ENCODE measurements at places on chromosomes 11 and 22.

GRCh38 chr22:36928196-36928595, 14.8 kb downstream of the CSF2RB start:
- no peak for DNase-seq

DNA sequence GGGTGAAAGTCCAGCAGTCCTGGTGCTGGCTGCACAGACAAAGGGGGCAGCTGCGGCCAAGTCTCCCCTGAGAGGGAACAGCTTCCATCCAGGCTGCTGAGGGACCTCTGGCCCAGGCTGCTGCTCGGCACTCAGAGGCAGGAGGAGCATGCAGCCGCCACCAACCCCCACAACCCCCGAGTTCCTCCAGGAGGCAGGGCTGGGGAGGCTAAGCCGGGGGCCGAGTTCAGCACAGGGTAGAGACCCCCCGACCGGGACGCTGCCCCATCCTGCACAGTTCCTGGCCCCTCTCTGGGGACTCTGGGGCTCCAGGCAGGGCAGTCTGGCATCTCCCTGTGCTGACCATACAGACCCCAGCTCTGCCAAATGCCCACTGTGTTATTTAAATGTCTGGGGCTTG, 20.2 kb downstream of the IGSF9B start:
- DNase-seq = no peak

- no peak for DNase-seq
Observed at GRCh38 chr11:12149672-12150225, 39.4 kb downstream of the MICAL2 start.

DNA sequence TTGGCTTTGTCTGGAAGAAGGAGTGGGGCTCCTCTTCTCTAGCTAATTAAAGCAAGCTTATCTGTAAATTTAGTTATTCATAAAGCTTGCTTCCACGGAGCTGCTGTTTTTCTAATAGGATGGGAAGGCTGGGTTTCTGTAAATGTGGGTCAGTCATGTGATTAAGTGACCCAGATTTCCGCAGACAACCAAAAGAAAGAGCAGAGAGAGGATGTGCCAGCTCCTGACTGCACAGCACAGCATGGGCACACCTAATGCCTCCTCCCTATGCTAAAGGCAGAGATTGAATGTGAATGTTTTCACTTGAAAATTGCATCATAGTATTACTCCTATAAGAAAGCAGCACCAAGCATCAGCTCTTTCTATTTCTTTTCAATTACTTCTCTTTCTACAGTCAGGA, 160.2 kb downstream of the FAT3 start:
- no peak for DNase-seq

DNA sequence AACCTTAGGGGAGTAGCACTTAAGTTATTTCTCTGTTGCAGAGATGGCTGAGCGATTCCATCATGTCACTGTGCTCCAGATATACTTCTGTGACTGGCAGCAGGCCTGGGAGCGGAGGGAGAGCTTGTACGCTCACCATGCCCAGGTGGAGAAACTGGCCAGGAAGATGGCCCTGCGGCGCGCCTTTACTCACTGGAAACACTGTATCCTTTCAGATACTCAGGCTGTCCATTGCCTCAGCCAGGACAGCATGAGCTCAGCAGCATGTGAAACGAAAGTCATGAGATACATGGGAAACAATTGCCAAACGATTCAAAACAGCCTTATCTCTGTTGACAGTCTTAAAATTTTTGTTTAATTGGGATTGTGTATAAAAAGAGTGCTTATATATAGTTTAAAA, 78.9 kb downstream of the SFI1 start:
- DNase-seq = no peak

DNA sequence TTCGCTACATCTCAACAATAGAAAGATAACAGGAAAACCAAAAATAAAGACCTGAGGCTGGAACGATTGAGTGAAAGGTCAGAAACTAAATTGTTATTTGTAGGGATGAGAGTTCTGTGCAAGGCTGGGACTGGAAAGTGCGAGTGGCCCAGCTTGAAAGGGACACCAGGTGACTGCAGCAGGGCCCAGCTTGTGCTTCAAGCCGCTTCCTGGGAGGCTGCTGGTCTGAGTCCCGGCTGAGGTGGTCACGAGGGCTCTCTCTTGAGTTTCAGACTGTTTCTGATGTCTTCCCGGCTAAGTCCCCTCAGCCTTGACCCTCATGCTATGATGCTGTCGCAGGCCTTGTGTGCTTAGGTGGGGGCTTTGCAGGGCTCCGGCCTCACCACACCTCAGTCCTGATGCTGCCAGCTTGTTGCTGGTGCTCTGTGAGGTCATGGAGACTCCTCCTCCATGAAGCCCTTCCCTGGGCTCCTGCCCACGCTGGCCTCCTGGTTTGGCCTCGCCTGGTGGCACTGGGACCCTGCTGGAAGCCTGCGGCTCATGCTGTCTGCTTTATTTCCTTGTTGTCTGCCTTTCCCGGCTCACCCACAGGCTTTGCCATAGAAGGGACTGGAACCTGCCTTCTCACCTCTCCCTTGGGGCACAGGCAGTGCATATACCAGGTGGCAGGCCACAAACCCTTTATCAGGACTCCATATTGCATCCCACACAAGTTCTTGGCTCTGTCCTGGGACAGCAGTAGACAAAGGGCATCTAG, 4.0 kb downstream of the BANF1 start:
- DNase-seq = no peak

- DNase-seq = no peak
Observed at GRCh38 chr11:117514256-117514655, 186.6 kb downstream of the CEP164 start.

GRCh38 chr11:58957922-58958321, 18.6 kb downstream of the GLYATL1 start:
- DNase-seq = no peak

- DNase-seq = no peak
Observed at GRCh38 chr11:24356501-24356900, 140.4 kb upstream of the LUZP2 start.

DNA sequence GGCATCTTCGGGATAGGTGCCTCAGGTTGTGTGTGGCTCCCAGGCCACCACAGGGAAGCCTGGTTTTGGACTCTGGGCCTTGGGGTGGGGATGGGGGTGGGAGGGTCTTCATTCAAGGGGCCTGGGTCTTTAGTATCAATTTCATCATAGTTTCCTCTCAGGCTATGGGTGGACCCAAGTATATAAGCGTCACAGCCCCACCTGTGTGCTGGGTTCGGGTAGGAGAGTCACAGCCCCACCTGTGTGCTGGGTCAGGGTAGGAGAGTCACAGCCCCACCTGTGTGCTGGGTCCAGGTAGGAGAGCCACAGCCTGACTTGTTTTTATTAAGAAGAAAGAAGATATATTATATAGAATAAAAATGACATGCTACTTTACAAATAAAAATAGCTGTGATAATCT, 422.1 kb downstream of the BRD1 start:
- no peak for DNase-seq

- peak; percentile 36 for DNase-seq
Observed at GRCh38 chr22:44181033-44181911, 547 bp downstream of the PARVG start.

- DNase-seq = no peak
Observed at GRCh38 chr22:27420195-27420816, 381.2 kb downstream of the MN1 start.
